ENCODE measurements at places on chromosomes 12 and 14. TPM values are rescaled to one million over a fixed set of nuclear protein-coding genes. Genes with fewer than 3 reads are reported as not detected.

GRCh38 chr12:132887513-132888351 is at the start of gene CHFR:
Gene CHFR, minus strand, starts transcription at chr12:132887605. Its CDS starts 277 bp downstream, at chr12:132887328.
- peak; percentile 98 for DNase-seq

DDX47 gene
- 58.3 TPM for polyA plus RNA-seq

DNA sequence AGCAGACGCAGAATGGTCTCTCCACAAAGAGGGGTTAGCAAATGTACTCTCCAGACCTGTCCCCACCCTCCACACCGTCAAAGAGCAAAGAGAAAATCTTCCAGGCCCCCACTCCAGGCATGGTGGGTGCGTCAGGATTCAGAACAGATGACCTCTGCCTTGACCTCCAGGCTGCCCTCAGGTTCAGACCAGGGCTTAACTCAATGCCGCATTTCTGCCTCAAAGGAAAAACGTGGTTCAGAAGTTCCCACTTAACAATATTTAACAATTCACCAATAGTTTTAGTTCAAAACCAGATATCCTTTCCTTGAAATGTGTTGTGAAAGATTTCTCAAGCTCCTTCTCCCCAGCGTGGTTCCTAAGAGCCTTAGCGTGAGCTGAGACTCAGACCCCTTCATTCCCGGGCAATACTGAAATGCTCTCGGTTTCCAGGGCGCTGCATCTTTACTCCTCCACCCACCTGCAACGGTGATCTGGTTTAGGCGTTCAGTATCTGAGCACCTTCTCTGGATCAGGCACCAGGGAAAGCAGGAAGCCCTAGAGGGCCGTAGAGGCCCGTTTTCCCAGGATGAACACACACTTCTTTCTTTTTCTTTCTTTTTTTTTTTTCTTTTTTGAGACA is 22.9 kb downstream of the HSP90AA1 start:
- no peak for DNase-seq

- no peak for DNase-seq
Observed at GRCh38 chr14:102717276-102717675, 60.0 kb upstream of the TRAF3 start.

Data from muscle of arm (tissue), 14 donors.